Stimulated activated CD4-positive, alpha-beta T cell treated with anti-CD3 and anti-CD28 coated beads, Interleukin-4, amount 100 ng/mL, for 4 hours (primary cell): ENCODE measurements at places on chromosomes 6 and 20.

- no peak for DNase-seq
These were observed 1.1 kb downstream of the DDAH2 start for GRCh38 chr6:31727717-31728671.

DNA sequence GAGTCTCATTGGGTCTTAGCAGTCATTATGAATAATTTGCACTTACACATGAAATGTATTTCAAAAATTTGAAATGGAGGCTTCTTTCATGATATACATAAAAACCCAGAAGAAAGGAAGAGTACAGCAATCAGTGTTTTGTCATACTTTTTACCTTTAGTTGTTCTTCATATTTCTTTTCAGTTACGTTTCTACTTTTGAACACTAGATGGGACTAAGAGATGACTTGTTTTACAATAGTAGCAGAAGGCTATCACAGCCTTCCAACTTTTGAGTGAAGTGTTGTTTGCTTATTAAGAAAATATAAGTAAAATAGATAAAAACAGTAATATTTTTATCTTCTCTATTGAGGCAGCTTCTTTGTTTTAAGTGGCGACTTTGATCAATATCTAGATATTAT is 58.1 kb downstream of the L3MBTL3 start:
- no peak for DNase-seq

DNA sequence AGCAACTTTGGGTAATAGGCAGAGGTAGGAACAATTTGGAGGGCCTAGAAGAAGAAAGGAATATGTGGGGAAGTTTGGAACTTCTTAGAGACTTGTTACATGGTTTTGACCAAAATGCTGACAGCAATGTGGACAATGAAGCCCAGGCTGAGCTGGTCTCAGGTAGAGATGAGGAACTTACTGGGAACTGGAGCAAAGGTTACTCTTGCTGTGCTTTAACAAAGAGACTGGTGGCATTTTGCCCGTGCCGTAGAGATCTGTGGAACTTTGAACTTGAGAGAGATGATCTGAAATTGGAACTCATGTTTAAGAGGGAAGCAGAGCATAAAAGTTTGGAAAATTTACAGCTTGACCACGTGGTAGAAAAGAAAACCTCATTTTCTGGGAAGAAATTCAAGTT is 28.3 kb upstream of the TMEM200A start:
- DNase-seq, result no peak

DNA sequence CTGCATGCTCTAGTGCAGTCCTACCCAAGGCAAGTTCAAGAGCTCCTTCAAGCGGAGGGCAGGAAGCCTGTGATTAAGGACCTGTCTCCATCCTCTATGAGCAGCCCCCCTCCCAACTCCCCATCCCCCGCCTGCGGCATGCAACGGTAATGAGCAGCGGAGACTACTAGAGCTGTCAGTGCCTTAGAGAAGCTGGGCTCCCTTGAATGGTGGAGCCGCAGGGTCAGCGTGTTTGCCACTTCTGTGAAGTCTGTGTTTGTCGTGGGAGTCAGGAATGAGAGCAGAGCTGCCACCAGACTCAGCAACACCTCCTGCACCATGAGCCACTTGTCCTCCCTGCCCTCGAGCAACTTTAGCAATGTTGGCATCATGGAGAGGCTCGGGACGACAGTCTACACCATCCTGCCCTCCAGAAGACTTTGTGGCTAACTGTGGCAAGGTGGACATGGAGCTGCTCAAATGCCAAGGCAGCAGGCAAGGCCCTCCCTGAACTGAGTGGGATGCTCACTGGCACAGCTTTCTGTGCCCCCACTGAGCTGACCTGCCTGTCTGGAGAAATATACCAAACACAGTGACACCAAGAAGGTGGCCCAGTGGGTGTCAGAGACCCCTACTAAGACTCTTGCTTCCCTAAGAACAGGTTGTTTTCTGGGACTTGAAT is 23.8 kb upstream of the SYNDIG1 start:
- DNase-seq, result no peak

DNA sequence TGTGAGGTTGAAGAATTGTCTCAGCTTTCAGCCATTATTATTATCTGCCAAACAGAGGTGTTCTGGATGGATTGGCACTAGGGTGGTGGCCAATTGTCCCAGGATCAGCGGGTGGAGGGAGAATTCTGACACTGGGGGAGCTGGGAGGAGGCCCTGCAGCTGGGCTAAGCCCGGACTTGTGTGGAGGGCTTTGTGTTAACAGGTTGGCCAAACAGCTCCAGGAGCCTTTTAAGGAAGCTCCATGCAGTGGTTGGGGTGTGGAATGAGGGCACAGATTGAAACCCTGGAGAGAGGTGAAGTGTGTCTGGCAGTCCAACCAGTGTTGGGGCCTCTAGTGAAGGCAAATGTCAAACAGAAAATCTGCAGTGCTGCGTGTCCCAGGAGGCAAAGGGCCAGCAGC is 135.8 kb downstream of the IMPG1 start:
- DNase-seq, result no peak

- DNase-seq, result peak; percentile 43
These were observed 29.4 kb downstream of the SDCBP2 start for GRCh38 chr20:1299522-1299921.

GRCh38 chr6:43584892-43585570 is 9.0 kb downstream of the POLH start:
- DNase-seq, result no peak

GRCh38 chr6:5379647-5380242 is 118.4 kb downstream of the FARS2 start:
- DNase-seq, result no peak

- DNase-seq, result no peak
These were observed 81.8 kb downstream of the JAG1 start for GRCh38 chr20:10591946-10592521.

- DNase-seq, result no peak
These were observed 262.3 kb upstream of the PLN start for GRCh38 chr6:118285791-118286190.

DNA sequence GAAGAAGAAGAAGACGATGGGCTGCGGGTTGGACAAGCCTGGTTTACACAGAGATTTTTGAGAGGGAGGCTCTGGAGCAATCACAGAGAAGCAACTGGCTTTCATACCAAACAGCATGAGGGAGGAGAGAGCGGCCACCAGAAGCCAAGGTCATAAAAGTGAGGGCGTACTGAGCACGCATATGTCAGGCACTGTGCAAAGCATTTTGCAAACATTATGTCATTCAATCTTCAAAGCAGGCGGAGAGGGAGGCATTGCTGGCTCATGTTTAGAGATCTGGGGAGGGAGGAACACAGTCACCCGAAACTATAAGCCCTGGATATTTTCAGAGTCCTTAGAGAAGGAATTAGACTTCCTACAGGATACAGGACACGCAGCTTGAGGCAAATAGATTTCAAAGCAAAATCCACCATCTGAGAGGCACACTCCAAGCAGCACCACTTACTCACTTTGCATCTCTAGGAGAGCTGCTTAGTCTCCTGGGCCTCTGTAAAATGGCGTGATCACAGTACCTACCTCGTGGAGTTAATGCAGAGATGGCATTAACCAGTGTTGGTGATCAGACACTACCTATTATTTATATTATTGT is 24.6 kb downstream of the RAMACL start:
- no peak for DNase-seq

- DNase-seq, result no peak
These were observed 116.6 kb downstream of the DLL1 start for GRCh38 chr6:170174124-170174770.

- no peak for DNase-seq
These were observed 63.4 kb downstream of the WDR27 start for GRCh38 chr6:169638388-169638787.

GRCh38 chr6:26251354-26252076 is 113.5 kb upstream of the BTN3A2 start:
- peak; percentile 43 for DNase-seq

GRCh38 chr6:87832025-87832825 is 130.2 kb upstream of the AKIRIN2 start:
- DNase-seq, result no peak
